Aorta (tissue), 5 donors: ENCODE measurements at places on chromosomes 4 and X. TPM values are rescaled to one million over a fixed set of nuclear protein-coding genes. Genes with fewer than 3 reads are reported as not detected.

Gene SATL1
- total RNA-seq: not detected

Gene TBCK
- 46.8 TPM for total RNA-seq

GRCh38 chr4:150890246-150890645 is 124.8 kb downstream of the LRBA start:
- DNase-seq: no peak

DNA sequence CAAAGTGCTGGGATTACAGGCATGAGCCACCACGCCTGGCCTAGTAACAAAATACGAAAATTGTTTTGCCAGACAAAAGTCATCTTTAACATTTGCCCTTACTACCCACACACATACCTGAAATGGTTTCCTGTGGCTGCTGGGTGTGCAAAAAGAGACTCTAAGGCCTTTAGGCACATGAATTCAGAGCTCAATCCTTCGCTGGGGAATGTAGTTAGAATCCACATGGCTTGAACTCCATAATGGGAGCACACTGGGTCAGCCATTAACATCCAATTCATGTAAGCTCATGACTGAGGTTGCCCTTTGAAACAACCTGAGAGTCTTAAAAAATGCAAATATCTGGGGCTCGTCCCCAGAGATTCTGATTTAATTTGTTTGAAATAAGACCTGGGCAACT is 87.8 kb downstream of the HPGD start:
- DNase-seq: no peak

DNA sequence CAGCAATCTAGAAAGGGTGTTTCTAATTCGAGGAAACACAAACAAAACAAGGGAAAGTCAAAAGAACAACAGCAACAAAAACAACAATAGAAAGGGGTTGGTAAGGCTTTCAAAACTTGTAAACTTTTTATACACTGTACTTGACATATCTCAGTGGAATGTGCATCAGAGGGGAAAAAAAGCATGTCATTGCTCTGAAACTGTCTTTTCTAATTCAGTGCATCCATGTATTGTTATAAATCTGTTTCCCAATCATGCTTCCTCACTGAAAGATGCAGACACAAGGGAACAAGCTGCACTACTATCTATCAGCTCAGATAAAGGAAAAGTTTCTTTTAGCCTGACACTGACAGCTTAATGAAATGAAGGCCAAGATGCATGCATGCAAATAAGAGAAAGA is 44.2 kb upstream of the PCDH18 start:
- no peak for DNase-seq
